ENCODE measurements at places on chromosomes 12 and 14.

- no peak for DNase-seq
These were observed 1337.6 kb downstream of the LRFN5 start for GRCh38 chr14:42944284-42944683.

DNA sequence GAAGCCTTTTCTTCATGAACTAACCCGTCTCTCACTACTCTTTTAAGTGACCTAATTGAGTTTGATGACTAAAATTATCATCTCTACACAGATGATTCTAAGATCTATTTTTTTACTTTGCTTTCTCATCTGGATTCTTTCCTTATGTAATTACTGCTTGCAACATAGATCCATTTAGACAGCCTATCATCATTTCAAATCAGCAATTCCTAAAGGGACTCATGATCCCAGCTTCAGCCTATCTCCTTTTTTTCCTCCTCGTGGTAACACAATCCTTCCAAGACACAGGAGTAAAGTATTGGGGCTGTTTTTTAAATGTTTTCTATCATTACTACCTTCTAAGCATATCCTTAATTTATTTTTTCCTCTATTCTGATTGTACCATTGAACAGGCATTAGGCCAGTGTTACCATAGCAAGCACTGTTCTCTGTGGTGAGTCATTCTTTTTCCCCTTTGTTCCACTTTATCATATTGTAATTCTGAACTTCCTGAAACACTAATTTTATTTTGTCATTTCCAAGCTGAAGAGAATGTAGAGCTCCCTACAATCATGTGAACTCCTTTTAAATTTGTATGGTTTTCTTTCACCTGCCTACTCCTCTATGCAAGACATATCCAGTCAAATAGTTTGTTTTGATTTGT, 190.4 kb upstream of the FAR2 start:
- DNase-seq = no peak

- DNase-seq = no peak
These were observed 17.6 kb upstream of the PEX5 start for GRCh38 chr12:7171854-7172253.

GRCh38 chr14:61374284-61374683, 52.9 kb downstream of the PRKCH start:
- no peak for DNase-seq

DNA sequence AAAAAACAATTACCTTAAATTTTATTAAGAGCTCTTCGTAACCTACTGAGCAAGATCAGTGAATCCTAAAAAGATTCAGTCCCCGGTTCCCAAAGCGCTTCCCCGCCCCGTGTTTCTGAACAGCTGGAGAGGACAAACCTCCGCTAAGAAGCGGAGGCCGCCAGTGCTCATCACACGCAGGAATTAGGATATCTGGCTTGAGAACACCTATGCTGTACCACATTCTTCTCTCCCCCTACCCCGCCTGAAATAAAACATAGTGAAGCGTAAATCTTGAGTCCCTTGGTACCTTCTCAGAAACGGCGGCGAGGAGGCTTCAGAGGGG, 774 bp upstream of the WDR20 start:
- DNase-seq = no peak

DNA sequence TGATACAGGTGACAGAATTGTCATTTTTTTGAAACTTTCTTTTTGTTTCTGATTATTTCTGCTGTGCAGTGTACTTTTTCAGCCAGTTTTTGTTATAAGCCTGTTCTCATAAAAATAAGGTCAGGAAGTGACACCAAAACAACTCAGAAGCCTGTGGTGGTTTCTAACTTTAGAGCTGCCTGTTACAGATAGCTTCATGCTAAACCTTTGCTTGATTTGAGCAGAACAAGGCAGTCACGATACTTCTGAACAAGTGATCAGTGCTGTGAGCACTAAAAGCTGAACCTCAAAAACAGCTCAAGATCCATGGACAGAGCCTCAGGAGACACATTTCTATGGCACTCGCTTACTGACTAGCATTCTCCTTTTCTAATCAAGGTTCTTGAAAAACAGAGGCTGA, 82.0 kb downstream of the PRKCH start:
- no peak for DNase-seq

GRCh38 chr14:99214701-99215100, 57.3 kb downstream of the BCL11B start:
- no peak for DNase-seq

DNA sequence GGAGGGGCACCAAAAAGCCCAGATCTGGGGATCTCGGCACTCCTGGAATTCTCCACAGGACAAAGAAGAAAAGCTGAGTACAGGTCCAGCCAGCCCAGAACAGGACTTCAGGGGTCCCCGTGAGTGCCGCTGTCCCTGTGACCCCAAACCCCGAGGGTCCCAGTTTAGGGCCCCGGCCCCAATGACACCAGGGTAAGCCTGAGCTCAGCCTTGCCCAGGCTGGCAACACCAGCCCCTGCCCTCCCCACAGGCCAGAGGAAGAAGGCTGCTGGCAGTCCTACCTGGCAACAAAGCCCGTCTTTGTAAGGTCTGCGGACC, 1.8 kb downstream of the CDK2AP1 start:
- DNase-seq = no peak

- DNase-seq = no peak
These were observed 5.2 kb upstream of the SLC8B1 start for GRCh38 chr12:113340061-113340460.

- DNase-seq = peak; percentile 59
These were observed 3.4 kb upstream of the ARHGAP5 start for GRCh38 chr14:32073537-32074189.

DNA sequence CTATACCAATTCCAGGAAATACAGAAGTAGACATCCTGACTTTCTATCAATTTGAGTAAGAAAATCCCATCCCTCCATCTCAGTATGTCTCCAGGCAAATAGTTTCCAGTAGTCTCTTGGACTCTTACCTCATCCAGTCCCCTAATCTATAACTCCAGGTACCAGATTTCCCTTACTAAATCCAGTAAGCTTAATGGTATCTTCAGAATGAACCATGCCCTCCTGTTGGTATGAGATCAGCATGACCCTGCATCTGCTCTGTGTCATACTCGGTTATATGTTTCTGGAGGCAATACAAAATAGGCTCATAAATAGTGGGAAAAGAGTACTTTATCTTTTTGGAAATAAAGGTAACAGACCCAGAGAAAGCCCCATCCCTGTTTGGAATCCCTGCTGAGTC, 18.4 kb downstream of the PIGH start:
- no peak for DNase-seq

DNA sequence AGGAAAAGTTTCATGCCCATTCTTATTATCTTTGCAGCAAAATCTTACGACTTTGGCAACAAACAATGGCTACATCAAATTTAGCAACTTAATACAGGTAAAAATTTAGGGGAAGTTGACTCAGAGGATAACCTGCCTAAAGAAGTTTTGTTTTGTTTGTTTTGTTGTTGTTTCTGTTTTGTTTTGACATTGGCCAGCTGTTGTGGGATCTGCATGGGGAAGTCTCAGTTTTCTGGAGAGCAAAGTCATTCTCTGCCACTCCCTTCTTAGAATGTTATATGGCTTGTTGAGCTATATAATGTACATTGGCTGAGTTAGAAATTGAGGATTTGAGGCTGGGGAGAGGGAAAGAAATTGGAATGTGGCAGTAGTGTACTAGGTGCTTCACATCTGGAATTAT, 109.5 kb downstream of the NT5DC3 start:
- DNase-seq = no peak

GRCh38 chr14:95299271-95299670, 20.4 kb downstream of the CLMN start:
- DNase-seq = no peak

- no peak for DNase-seq
These were observed 56.6 kb downstream of the SCN8A start for GRCh38 chr12:51647647-51648046.

- DNase-seq = no peak
These were observed 207.0 kb downstream of the MYRFL start for GRCh38 chr12:70032076-70032475.

- DNase-seq = no peak
These were observed 369.1 kb upstream of the NOVA1 start for GRCh38 chr14:26966908-26967307.

DNA sequence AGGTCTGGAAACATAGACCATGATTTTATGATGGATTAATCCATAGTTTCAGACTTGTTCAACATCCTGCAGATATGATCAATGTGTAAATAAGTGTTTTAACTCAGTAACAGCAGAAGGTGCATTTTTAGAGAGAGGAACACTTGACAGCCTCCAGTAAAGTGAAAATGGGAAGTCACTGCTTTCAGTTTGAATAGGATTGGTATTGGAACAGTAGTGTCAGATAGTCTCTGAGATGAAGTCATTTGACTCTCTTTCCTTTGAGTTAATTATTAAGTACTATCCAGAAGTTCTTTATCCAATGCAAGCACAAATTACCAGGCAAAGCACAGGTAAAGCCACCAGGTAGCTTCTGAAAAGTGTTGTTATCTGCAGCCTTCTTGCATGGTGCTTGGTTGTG, 14.5 kb upstream of the NAV3 start:
- DNase-seq = no peak

DNA sequence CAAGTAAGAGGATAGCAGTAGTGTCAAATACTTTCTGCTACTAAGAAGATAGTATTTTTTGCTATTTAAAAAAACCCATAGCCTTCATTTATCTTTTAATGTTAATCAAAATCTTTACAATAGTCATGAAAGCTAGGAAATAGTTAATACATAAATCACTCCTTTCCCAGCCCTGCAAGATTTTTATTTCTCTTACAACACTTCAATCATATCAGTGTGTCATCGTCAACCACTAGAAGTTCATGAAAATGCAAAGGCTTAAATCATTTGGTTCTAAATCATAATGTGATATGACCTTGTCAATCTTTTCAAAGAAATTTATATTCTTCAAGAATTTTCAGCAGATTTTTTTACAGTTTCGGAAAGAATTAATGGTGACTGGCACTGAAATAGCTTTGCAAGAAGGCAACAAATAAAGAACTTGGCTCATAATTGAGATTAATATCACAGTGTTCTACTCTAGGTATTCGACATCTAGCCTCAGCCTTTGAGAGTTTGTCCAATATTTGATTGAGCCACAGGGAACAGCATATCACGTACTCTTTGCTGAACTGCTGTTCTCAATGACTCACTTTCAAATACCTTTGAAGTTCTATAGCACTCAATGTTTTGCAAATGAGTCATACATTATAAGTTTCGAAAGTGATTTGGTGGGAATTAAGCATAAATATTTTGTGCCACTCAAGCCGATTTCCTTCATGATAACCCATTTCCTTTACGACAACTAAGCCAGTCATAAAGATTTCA, 384.0 kb upstream of the FOXG1 start:
- DNase-seq = no peak

DNA sequence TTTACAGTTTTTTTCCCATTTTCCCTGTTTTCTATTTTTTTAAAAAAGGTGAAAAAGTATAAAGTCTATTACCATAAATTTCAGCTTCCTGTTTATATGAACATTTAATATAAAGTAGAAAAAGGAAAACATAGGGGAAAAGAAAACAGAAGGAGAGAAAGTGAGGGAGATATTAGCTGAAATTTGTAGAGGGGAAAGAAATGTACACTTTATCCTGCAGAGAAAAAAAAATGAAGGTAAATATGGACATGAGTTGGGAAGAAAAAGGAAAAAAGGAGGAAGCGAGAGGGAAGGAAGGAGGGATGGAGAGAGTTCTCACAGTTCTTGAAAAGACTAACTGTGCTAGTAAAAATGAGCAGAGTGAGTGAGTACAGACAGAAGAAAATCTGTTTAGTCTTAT, 91.6 kb upstream of the BTG1 start:
- no peak for DNase-seq

- no peak for DNase-seq
These were observed 48.8 kb upstream of the MTERF2 start for GRCh38 chr12:107035733-107036132.

- no peak for DNase-seq
These were observed 21.4 kb downstream of the SOCS2 start for GRCh38 chr12:93593843-93594242.

- peak; percentile 49 for DNase-seq
These were observed 186.1 kb downstream of the FOXG1 start for GRCh38 chr14:28952666-28953065.

GRCh38 chr12:44314007-44314500, 478.2 kb downstream of the TMEM117 start:
- DNase-seq = no peak

DNA sequence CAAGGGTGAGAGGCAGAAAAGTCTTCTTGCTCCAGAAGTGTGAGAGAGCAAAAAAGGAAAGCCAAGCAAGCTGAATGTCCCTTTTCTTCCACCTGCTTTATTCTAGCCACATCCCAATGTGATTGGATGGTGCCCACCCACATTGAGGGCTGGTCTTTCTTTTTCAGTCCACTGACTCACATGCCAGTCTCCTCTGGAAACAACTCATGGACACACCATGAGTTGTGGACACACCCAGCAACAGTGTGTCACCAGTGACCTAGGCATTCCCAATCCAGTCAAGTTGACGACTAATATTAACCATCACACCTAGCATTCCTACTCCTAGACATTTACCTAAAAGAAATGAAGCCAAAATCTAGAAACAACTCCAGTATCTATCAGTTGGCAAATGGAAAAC, 7.2 kb upstream of the DICER1 start:
- no peak for DNase-seq

DNA sequence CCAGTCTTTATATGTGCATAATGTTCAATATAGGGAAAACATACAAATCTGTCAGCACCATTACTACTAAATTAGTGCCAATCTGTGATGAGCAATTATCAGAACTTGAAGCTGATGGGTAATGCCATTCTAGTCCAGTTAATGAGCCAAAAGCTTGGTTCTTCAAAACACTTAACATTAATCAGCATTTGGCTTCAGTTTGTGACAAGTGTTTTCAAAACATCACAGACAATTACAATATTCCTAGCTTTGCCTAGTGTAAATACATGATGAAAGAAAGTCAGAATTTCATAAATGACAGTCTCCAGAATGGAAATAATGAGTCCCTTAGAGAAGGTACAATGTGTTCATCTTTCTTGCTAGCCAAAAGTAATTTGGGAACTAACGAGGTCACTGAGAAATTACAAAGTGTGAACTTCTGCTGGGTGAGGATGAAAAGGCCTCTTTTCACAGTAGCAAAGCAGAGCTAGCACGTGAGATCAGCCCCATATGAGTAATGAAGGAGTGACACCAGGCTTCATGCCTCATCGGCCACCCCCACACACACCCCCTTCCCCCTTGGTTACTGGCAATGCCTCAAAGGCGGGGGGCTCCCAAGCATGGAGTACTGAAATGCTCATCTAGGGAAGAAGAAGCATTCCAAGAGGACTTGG, 180.6 kb upstream of the EEA1 start:
- no peak for DNase-seq

DNA sequence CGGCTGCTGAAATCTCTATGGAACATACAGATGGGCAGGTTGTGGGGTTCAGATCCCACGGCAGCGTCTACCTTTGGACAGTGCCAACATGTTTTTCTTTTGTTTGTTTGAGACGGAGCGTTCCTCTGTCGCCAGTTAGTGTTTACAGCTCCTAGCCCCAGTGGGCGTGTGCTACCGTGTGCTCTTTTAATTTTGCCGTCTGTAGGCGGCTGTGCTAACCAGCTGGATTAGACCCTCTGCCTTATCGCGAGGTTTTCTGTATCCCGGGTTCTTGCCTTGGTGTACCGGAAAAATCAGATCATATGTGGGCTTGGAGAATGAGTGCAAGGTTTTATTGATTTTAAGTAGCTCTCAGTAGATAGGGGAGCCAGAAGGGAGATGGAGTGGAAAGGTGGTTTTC, 9.8 kb upstream of the GALNT6 start:
- DNase-seq = no peak

Data from NCI-H187 treated with DMSO at 0.1 percent for 48 hours (cell line).